ENCODE measurements at places on chromosomes 11 and 22.

DNA sequence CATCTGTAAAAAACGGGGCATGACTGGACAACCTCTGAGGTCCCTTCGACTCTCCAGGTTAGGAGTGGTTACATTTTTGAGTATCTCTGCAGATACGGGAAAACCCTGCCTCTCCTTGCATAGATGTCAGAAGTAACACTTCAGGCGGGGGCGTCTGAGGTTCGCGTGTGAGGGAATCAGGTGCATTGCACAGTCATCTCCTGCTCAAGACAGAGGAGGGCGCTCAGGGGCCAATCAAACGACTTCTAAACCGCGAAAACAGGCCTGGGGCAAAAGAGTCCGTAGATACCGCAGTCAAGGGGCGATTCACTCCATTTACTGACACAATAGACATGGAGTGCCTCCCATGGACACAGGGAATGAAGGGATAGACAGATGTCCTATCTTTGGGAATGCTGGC lies 31.7 kb downstream of the KIRREL3 start:
- no peak for DNase-seq

DNA sequence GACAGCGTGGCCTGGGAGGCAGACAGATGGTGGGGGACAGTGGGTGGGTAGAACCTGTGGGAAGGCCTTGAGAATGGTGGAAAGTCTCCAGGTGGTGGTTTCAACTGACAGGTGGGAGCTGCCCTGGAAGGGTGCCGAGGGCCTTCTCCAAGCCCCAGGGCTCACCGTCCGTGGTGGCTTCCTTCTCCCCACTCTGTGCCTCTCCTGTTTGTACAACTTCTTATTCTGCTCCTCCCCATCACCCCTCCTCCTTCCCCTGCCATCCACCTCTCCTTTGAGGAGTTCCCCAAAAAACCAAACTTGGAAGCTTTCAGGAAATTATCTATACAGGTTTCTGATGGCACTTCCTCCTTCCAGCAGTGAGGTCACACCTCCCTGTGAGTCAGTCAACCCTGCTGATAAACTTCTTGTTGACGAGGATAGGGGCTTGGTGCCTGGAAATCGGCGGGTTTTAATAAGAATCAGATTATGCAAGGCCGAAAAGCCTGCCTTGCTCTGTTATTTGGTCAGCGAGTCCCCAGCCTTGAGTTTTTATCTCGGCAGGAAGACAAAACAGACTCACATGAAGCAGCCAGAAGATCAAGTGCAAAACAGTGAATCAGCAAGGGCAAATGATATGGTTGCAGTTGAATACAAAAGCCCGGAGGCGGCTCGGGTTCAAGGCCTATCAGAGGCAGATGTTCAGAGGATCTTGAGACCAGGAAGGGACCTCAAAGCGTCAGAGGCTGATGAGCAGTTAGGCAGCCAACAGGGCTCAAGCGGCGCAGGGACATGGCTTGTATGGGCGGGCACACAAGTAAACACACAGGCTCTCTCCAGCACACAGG lies 9.5 kb upstream of the ST3GAL4 start:
- peak; percentile 34 for DNase-seq

DNA sequence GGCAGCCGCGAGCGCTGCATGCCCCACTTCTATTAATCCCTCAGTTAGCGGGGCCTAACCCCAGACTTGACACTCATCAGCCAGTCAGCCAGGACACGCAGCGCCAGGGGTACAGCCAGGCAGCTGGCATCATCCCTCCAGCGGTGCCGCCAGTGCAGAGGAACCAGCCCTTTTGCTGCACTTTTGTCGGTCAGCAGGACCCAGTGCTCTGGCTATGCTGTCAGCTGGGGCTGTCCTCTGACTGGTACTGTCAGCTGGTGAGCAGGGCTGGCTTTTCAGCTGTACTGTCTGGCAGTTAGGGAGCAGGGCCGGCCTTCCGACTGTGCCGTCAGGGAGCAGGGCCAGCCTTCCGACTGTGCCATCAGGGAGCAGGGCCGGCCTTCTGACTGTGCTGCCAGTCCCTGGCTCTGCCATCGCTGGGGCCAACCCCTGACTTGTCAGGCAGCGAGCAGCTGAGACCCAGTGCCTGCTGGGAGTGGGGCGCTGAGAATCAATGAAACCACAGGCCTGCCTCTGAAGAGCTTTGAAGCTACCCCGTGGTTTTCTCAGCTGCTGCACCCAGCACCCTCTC lies 115.4 kb downstream of the KIAA1671 start:
- no peak for DNase-seq

DNA sequence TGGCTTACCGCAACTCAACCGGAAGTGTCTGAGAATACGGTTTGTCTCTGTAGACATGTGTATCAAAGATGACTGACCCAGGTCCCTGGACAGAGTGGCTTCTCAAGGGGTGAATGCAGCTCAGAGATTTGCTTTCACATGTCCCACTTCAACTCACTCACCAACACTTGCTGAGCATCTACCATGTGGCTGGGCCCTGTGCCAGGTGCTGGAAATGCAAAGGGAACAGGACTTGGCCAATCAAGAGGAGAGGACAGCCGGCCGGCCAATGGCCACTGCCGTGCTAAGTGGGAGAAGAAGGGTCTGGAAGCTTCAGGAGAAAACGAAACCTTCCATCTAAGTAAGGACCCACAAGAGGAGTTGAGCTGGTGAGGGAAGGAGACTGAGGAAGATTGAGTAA lies 151.3 kb downstream of the CEP164 start:
- DNase-seq: no peak

DNA sequence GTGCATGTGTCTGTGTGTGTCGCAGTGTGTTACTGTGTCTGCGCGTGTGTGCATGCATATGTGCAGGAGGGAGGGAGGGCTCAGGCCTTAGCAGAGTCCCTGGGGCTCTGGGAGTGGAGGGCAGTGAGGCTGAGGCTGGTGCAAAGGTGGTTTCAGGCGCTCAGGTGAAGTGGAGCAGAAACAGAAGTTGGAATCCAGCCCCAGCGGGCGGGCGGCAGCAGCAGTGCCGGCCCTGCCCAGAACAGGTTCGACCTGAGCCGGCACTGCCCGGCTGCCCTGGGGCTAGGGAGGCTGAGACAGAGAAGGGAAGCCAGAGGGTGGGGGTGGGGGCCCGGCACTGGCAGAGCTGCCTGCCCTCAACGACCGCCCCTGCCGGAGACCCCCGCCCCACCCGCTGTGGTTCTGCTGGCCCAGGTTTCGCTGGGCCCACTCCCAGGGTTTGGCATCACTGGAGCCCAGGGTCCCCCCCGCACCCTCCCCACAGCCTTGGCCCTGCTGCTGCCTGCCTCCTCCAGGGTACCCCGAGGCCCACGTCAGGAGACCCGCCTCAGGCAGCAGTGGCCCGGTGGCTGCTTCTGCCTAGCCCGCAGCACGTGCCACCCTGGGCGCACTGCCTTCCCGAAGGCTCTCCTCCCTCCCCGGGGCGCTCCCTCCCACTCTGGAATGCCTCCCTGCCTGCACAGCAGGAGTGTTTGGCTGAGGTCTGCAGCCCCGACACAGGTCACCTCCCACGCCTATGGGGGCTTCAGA lies 13.3 kb downstream of the ASCL2 start:
- DNase-seq: no peak

DNA sequence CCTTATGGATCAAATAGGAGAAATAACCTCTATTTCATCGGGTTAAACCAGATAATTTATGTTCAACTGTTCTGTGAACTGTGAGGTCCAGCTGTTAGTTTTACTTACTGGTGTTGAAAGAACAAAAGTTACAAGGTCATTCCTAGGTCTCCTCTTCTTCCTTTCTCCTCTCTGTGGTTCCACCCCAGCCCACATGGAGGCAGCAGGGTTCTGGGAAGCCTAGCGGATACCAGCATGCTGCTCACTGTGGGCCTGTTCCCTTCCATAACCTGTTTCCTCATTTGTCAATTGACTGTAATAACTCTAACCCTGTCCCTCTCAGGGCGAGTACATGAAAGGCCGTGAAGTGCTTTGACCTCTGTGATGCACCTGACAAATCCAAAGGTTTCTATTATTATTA lies 27.8 kb downstream of the RELT start:
- no peak for DNase-seq

DNA sequence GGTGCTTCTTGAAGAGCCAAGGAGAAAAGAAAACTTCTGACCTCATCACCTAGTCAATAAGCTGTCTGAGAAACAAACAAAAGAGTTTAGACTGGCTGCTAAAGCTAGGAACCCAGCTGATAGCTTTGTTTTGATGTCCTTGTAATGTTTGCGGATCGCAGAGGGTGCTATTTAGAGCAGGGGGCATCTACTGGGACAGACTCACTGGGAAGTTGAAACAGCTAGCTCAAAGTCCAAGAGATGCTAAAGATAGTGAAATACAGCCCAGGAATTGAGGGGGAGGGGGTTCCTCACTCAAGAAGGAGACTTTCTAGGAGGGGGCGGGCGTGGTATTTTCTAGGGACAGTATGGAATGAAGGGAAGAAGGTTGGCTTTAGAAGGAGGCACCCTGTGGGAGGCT lies 18.9 kb downstream of the ZBTB16 start:
- no peak for DNase-seq
